Stimulated activated CD4-positive, alpha-beta T cell treated with anti-CD3 and anti-CD28 coated beads, TNF-alpha, amount 100 ng/mL, for 1 hour (primary cell): ENCODE measurements at places on chromosomes 2 and 18.

DNA sequence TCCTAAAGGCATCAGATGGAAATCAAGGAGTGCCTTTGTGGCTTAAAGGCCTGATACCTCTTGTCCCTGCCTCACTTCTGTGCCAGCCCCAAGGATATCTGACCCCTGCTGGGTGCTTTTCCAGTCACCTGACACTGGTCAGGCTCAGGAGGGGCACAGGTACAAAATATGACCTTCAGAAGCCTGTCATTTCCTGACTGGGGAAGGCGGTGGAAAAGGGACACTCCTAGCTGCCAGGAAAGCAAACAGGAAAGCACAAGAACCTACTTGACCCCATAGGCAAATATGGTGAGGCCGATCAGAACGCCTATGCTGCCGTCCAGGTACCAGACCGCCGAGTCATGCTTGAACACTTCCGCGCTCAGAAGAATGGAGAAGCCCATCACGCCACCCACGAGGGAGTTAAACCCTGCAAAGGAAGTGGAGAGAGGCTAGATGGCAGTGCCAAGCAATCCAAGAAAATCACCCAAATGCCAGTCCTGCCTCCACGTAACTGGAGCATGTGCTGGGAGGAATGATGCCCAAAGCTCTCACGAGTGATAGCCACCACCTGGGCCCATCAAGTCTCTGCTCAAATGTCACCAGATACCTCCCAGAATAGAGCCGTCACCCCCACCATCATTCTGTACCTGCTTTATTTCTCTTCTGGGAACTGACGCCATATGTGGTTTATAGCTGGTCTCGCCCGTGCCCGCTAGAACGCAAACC lies 204.0 kb downstream of the MGAT5 start:
- DNase-seq: no peak

DNA sequence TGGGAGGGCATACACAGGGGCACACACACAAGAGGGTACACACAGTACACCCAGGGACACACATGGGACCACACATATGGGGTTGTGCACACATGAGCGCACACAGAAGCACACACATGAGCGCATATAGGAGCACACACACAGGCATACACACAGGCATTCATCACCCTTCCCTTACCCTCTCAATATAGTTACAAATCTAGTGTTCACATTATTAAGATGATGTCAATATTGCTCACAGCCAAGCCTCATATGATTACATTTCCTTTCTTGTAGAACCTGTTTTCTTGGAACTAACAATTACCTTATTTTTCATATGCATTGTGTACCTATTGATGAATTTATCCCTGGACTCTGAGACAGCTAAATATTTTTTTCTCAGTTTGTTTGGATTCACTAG lies 156.7 kb downstream of the FHOD3 start:
- no peak for DNase-seq

DNA sequence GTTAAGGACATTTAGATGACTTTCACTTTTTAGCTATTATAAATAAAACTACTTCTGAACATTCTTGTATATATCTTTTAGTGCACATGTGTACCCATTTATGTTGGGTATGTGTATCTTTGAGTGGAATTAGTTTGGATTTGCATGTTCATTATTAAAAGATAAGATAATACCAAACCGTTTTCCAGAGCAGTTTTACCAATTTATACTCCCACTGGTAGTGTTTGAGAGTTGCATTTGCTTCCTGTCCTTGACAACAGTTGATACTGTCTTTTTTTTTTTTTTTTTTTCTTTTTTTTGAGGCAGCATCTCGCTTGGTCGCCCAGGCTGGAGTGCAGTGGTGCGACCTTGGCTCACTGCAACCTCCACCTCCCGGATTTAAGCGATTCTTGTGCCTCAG lies 23.3 kb downstream of the SLC30A6 start:
- no peak for DNase-seq

GRCh38 chr2:181697126-181697525 lies 16.8 kb upstream of the NEUROD1 start:
- no peak for DNase-seq

- no peak for DNase-seq
Observed at GRCh38 chr2:106068451-106068850, 125.7 kb downstream of the UXS1 start.

DNA sequence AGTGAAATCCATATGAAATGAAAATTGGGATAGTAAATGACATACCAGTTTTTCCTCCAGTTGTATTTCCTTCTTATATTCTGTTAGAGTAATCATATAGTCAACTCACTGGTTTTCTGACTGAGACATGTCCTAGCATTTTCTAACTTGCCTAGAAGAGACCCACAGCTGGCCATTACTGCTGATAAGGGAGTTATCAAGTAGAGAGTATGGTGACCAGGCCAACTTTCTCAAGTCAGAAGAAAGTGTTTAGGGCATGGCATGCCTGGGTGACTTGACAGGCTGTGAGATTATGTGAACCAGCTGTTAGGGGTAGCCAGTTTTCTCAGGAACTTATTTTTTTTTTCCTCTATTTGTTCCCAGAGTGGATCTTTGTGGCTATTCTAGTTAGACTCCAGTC lies 81.2 kb downstream of the GPD2 start:
- DNase-seq: no peak

- no peak for DNase-seq
Observed at GRCh38 chr2:215439980-215440512, 4.2 kb upstream of the FN1 start.

GRCh38 chr2:173407176-173407575 lies 52.5 kb downstream of the CDCA7 start:
- no peak for DNase-seq

- DNase-seq: no peak
Observed at GRCh38 chr18:59303656-59304195, 14.7 kb downstream of the CPLX4 start.

- DNase-seq: no peak
Observed at GRCh38 chr18:22213333-22213973, 44.1 kb downstream of the GATA6 start.

DNA sequence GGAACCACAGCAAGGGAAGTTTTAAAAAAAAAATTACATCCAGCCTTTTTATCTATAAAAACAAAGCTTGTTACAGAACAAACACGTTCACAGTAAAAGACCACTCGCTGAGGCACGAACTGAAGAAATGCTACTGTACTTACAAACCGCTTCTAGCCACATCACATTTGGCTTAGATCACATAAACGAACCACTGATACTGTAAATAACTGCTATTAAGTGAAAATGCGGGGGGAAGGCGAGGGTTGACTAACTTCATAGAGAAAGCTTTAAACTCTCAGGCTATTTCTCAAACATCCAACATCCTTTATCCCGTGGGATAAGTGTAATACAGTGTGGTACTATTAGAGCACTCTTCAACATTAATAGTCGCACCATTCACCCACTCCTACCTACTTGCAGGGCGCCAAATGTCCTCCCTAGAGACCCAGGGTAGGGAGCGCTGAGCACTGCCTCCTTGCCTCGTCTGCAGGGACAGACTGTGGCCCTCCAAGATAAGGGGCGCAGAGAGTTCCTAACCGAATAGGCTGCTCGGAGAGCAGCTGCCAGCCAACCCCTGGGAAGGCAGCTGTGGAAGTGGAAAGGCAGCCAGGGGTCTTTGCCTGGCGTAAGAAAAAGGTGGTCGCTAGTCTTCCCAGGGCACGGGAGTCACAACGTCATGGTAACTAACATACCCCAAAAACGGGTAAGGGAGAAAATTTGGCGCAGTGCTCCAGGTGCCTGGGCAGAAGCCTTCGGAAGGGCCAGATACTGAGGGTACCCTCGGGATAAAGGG lies 854 bp downstream of the GPR155 start:
- no peak for DNase-seq

- peak; percentile 64 for DNase-seq
Observed at GRCh38 chr2:64873472-64873924, 115.7 kb upstream of the SLC1A4 start.

GRCh38 chr2:88924533-88924932 lies 233.1 kb downstream of the RPIA start:
- DNase-seq: no peak

GRCh38 chr2:54084600-54084999 lies 30.8 kb upstream of the ACYP2 start:
- no peak for DNase-seq

DNA sequence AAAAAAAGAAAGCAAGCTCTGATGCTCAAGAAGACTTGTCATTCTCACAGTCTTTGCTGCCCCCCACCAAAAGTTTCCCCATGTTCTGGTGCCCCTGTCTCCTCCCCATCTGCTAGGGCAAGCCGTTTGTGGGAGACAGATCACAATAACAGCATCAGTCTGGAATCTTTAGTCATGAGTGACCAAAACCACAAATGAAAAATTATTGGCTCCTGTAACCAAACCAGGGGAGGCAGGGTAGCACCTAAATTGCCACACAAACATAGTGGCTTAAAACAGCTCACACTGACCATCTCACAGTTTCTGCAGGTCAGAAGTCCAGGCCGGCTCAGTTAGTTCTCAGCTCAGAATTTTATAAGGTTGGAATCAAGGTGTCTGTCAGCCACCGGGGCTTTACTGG lies 9.1 kb upstream of the B3GNT7 start:
- DNase-seq: no peak

DNA sequence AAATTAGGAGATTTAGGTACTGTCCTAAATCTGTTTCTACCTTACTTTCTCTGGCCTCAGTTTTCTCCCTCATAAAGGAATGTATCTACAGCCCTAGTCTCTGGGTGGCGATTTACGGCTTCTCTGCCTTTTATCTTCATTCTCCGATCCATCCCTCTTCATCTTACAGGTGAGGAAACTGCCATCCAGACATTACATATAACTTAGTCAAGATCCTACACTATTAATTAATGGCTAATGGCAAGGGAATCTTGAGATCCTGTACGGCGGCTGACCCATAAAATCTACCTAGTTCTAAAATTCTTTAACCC lies 386 bp upstream of the YIPF4 start:
- no peak for DNase-seq

DNA sequence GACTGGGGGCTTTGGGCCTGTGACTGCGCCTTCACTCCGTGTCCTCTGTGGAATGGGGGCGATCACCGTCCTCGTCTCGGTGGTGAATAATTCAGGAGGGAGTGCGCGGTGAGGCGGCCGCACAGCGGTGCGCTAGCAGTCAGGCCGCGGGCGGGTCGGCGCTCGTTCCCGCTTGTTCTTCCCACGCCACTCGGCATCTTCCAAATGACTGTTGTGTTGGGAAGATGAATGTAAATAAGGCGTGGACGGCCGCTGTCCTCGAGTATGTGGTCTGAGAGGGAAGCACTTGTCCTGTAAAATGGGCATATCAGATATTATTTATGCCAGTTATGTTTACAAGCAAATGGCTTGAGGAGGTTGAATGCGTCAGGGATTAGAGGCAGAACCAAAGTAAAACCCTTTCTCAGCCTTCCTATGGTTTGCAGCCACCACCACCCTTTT lies 608 bp upstream of the VPS4B start:
- no peak for DNase-seq

- DNase-seq: no peak
Observed at GRCh38 chr2:122412360-122412759, 656.9 kb downstream of the TSN start.

DNA sequence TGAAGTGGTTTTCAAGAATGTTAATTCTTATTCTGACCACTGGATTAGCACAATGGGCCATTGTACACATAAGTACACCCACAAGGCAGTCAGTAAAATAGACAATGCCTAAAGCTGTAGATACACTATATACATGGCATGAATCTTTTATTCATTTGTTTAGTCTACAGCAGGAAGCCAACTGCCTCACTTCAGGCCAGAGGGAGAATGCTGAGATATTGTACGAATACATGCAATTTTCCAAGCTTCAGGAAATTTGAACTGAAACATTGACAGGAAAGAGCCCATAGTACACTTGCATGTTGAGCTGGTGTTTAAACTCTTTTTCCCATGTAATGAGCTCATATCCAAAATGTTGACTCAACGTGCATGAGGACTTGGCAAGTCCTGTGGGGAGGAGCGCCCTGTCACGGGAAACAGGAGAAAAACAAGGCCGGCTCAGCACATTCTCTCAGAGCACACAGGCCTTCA lies 111.6 kb upstream of the CYP1B1 start:
- DNase-seq: no peak

DNA sequence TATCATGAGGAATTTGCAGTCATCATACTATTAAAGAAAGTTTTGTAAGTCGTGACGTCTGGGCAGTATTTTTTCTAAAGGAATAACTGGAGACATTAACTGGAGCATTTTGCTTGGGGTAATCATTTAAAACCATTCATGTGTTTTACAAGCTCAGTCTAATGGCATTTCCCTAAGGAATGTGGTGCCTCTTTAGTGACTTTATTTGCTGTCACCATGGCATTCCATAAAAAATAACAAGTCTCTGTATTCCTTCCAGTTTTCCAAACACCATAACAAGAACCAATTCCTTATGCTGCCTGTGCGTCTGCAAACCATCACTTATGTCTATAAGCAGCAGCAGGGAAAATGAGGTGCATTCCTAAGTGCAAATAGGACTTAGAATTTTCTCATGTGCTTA lies 82.8 kb downstream of the EPB41L3 start:
- no peak for DNase-seq

GRCh38 chr2:238129166-238130010 lies 9.1 kb upstream of the KLHL30 start:
- no peak for DNase-seq
